Glutamatergic neuron (in vitro differentiated cells): ENCODE measurements at places on chromosomes 3 and 15. TPM values are rescaled to one million over a fixed set of nuclear protein-coding genes. Genes with fewer than 3 reads are reported as not detected.

GRCh38 chr3:117919621-117920020, 1115.0 kb downstream of the IGSF11 start:
- no peak for DNase-seq

GRCh38 chr3:113242096-113242581, 30.8 kb downstream of the BOC start:
- DNase-seq: no peak

DNA sequence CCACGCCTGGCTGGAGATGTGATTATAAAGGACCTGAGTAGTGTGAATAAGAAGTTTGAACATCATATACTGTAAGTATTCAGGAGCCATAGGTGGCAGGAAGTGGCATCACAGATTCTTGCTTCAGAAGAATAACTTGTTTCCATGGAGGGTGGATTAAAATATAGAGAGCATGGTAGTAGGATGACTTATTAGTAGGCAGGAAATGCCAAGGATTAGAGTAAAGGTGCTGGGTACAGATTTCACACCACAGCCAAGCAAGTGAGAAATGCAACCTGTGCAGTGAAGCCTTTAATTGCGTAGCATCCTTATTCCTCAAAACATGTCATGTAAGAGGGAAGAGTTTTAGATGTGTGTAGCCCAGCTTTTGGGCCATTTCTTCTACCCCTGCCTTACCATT, 30.8 kb downstream of the IFT122 start:
- no peak for DNase-seq

DNA sequence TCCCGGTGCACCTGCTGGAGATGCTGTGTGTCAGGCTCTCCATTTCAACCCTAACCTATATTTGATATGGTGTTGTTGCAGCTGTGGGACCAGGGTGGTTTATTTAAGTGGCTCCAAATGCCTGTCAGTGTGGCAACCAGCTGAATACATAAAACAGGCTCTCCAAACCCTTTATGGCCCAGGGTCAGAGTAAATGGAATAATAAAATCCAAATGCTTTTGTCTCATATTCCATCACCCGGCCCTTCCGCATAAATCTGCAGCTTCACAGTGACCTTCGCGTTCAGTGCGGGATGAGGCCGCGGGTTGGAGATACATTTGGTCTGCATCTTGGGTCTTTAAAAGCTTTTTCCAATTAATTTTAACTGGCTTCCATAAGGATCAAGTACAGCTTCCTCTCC, 382.1 kb upstream of the NR2F2 start:
- no peak for DNase-seq

DNA sequence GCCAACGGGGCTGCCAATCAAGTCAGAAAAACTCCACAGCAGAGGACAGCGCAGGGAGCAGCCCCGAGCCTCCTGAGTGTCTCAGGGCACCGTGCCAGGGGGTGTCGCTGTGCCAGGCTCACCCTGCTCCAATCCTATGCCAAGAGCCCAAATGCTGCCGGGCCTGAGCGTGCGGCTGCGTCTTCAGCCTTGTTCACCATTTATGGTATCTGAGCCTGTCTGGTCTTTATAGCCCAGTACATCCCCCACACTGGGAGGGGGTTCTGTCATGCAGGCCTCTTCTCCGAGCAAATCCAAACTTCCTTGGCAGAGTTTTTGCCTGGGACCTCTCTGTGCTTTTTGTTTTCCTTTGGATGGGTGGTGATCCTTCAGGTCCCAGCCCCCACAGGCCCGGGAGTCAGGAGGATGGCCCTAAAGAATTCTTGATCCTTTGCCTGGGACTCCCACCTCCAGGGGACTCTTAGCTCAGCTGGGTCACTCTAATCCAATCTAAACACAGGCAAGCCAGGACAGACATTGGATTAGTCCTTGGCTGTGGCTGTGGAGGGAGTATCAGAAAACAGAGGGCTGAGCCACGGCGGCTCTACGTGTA, 135.1 kb upstream of the HACD2 start:
- DNase-seq: no peak

DNA sequence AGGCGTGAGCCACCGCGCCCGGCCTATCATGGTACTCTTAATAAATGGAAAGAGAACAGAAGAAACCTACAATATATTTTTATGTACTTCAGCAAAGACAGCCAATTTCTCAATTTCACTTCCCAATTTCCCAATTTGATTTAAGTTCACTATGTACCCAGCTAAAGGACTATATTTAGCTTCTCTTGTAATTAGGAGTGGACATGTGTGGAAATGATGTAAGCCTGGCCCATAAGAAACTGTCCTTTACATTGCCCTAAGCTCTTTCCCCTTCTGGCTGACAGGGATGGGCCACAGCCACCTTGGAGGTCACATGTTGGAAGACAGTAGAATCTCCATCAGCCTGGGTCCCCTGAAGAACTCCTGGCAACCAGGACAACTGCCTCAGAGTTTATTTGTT, 6.2 kb downstream of the TMEM39A start:
- no peak for DNase-seq

- DNase-seq: no peak
Observed at GRCh38 chr3:86938416-86939105, 52.4 kb downstream of the VGLL3 start.

- no peak for DNase-seq
Observed at GRCh38 chr3:11641683-11642430, 1.9 kb downstream of the VGLL4 start.

Gene IFT80
- total RNA-seq: 32.7 TPM

Gene SPRED1
- total RNA-seq: 2.4 TPM

Gene PLA2G4E
- 1.0 TPM for total RNA-seq

Gene SLC6A20
- not detected for total RNA-seq
